ENCODE measurements at places on chromosomes 5 and 9.

DNA sequence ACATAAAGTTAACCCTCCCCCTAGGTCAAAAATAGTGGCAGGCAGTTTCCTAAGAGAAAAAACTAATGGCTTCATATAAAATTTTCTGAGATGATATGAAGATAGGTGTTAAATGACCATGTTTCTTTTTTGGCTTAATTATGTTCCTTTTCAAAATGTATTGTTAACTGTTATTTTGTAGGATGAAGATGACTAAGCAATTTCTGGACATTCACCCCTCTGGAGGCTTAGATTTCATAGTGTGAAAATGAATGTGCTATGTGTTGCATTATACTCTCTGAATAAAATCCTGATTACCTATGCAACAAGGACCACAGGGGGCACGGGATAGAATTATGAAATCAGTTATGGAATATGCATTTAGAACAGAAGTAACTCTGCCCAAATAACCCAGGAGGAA lies 233.5 kb downstream of the MRPS30 start:
- DNase-seq: no peak

DNA sequence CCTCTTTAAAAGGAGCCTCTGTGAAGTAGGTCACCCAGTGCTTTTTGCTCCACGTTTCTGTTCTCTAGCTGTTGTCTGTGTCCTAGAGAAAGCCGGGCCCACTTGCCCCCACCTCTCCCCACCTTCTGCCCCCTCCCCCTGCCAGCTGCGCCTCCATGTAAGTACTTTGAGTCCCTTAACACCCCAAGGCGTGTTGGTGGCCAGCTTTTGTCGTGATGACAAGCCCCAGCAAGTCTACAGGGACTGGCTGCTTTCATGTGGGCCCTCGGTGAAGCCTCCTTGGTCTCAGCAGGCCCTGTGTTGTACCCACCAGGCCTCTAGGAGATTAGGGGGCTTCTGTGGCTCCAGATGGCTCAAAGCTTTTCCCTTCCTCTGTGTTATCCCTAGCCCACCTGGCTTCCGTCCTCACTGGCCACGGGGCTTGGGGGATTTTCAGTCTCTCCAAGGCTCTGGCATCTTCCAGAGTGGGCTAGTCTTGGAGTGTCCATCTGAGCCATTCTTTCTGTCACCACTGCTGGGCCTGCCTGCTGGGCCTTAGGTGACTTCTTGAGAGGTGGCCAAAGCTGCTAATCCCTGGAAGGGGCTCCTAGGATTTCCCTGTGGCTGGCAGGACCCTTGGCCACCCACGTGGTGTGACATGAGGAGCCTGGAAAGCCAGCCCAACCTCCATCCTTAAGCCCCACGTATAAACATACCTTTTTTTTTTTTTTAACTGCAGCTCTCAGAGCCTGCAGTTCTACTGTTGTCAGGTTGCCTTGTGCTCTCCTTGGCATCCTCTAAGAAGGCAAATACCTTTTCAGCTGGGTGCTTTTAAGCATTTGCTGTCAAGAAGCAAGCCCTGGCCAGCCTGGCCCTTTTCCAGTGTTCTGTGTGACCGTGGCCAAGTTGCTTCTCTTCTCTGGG lies 1.1 kb upstream of the NDST1 start:
- no peak for DNase-seq

DNA sequence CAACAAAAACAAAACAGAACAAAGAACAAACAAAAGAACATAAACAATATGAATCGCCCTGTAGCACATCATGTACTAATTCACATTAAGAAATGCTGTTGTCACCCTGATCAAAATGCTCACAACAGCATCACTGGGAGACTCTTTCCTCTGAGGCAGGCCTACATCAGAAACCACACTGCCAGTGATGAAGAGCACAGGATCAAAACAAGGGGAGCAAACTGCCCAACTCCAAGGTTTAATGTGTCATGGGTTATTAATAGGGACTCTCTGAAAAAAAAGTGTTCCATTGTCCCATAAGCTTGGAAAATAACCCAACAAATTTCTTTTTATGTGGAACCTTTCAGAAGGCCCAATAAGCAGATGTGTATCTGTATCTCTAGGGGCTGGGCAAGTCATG lies 74.2 kb downstream of the PTPN3 start:
- DNase-seq: no peak

DNA sequence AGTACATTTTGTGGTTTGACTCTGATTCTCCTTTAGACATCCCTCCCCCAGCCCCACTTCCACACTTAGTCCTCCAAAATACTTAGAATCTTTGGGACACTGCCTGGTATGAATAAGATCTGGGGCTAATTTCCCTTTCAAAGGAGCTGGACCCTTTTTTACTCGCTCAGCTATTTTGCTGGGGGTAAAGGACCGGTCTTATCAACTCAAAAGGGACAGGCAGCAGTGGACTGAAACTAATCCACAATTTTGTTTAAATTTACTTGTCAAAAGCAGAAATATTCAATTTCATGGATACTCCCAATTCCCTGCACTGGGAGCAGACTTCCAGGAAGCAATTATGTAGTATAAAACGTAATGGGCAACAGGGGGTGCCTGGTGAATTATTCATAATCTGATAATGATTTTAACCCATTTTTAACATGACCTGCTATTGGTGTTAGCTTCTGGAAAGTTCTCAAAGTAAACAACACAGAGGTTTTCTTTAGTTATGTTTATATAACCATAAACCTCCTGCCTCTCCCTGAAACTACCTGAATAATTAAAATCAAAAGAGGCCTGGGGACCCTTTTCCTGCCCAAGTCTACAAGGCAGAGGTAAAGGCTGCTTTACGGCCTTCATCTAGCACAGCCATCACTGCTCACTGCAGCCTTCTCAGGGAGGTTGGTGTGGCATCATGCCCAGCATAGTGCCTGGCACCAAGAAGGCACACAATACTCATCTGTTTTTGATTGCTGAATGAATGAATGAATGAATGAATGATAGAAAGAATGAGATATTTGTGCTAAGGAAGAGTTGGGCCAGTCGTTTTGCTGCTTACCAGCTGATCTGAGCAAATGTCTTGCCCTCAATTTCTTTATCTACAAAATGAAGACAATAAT lies 44.2 kb upstream of the GNPDA1 start:
- no peak for DNase-seq

DNA sequence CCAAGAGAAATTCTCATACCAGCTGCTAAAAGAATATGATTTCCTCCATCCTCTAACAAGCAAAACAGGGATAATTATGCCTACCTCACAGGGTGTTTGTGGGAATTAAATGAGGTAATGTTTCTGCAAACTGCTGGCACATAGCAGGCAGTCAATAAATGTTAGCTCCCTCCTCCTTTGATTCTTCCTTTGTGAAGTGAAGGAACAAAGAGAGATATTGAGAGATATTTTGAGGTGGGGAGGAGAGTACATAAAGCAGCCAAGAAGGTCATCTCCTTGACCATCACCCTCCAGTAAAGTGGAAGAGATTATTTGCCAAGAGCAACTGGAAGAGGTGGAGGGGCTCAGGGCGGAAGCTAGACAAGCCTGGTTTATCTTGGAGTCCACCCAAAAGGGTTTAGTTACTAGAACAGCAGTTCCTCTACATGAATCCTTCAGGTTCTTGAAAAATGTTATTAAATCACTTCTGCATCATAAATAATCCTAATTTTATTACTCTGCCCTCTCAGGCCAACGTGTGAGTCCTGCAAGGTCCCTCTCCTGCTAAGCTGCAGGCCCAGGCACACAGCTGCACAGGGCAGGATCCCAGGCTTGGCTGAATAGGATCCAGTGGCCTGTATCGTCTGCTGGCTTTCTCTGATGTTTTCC lies 35.0 kb upstream of the TLE1 start:
- no peak for DNase-seq

- no peak for DNase-seq
Measured at GRCh38 chr5:168852329-168852728, 273.2 kb upstream of the PANK3 start.

DNA sequence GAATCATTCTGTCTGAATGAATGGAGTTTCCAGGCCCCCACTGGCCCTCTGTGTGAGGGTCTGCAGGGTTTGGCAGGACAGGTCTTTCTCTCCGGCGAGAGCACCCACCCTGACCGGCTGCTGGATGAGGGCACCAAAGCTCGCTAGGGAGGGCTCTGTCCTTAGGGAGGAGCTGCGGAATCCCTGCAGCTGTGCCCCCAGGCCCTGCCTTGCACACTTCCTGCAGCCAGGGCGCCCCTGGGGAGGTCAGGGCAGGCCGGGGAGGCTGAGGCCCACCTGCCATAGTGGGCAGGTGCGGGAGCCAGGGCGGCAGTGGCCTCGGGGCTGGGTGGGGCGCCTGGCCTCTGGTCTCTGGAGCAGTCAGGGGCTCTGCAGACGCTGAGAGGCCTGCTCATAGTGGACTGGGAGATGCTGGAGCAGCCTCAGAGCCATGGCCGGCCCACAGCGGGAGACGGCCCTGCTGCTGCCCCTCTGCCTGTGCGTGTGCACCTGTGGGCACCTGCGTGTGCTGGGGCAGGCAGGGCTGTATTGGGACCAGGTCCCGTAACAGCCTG lies 36.1 kb downstream of the EXOC3 start:
- no peak for DNase-seq

DNA sequence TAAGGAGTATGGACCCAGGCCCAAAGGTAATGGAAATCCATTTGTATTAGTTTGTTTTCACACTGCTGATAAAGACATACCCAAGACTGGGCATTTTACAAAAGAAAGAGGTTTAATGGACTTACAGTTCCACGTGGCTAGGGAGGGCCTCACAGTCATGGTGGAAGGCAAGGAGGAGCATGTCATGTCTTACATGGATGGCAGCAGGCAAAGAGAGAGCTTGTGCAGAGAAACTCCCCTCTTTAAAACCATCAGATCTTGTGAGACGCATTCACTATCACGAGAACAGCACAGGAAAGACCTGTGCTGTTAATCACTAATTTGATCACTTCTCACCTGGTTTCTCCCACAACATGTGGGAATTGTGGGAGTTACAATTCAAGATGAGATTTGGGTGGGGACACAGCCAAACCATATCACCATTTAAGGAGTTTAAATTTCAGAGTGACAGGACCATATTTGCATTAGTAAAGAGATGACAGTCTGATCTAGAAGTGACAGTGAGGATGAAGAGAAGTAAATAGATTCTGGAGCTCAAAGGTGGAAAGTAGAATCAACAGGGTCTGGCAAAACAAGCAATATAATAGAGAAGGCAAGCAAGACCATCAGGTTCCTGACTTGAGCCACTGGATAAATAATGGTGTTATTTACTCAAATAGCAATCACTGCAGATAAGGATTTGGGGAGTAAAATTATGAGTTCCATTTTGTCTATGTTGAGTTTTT lies 7.5 kb upstream of the FAM169A start:
- DNase-seq: no peak

DNA sequence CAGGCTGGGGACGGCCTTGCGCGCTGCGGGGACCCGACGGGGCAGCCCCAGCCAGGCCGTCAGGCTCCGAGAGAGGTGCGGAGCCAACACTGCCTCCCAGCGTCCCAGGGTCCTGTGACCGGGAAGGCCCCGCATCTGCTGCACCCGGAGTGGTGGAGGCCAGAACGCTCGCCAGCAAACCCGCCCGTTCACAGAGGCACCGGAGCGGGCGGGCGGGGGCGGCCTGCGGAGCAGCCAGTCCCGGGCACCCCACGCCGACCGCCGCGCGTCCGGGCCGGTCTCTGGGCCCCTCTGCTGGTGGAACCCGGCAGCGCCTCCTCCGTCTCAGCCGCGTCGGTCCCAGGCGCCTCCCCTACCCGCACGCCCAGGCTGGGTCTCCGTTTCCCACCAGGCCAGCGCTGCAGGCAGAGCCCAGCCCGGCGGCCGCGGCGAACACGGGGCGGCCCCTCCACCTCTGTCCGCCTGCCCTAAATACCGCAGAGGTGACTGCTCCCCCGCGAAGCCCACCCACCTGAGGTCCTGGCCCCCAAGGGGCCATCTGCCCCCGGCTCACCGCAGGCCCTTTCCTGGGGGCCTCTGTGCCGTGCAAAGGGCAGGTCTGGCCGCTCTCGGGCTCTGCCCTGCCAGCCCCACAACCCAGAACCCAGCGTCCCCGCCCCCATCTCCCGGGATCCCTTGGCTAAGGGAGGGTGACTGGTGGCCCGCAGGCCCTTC lies 15.9 kb downstream of the EXD3 start:
- peak; percentile 92 for DNase-seq

DNA sequence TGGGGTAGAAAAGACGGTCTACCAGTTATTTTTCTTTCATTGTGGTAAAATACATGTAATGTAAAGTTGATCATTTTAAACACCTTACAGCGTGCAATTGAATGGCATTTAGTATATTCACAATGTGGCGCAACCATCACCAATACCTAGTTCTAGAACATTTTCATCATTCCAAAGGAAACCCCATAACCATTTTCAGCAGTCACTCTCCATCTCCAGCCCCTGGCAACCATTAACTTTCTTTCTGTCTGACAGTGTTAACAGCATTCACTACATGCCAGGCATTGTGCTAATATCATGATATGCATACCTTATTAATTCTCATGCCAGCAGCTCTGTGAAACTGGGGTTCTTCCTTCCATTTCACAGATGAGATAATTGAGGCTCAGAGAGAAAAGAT lies 32.0 kb downstream of the PTGS1 start:
- no peak for DNase-seq

DNA sequence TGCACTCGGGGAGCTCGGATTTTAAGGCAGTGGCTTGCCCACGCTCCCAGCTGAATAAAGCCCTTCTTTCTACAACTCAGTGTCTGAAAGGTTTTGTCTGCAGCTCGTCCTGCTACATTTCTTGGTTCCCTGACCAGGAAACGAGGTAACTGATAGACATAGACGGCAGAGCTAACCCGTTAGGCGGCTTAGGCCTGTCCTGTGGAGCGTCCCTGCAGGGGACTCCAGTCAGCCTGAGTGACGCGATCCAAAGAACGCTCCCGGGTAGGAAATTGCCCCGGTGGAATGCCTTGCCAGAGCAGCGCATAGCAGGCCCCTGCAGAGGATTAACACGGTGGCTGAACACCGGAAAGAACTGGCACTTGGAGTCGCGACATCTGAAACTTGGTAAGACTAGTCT lies 1.8 kb upstream of the SELENOP start:
- no peak for DNase-seq

GRCh38 chr9:86098824-86099700 lies at the start of gene GOLM1:
GOLM1 (minus strand) TSS chr9:86099558; CDS start chr9:86079320, 20,238 bp downstream.
- DNase-seq: peak; percentile 86

GRCh38 chr9:125655691-125656410 lies 51.2 kb downstream of the MAPKAP1 start:
- DNase-seq: no peak

DNA sequence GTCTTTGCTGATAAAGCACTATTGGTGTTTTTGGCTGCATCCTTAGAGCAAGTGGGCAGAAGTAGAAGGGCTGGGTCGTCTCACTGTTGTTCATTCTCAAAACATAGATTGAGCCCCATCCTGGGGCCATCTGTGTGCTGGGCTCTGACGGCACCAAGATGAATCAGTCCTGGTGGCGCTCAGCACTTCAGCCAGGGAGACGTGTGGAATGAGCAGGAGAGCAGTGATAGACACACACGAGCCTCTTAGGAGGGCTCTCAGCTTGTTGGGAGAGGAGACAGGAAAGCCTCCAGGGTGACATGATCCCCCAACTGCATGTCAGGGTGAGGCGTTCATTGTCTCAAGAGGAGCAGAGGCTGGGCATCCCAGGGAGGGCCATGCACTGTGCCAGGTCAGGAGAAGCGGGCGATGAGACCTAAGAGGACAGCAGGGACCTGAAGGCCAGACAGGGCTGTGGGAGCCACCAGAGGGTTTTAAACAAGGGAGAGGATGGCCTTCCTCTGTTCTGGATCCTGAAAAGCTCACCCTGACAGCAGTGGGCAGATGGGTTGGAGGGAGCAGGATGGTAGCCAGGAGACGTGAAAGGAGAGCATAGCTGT lies 115.8 kb downstream of the DAB2IP start:
- DNase-seq: no peak
